ENCODE measurements at places on chromosomes 5 and 9.

- DNase-seq: no peak
Measured at GRCh38 chr9:79719021-79719420, 147.3 kb downstream of the TLE4 start.

- DNase-seq: no peak
Measured at GRCh38 chr5:22541037-22541436, 312.1 kb downstream of the CDH12 start.

DNA sequence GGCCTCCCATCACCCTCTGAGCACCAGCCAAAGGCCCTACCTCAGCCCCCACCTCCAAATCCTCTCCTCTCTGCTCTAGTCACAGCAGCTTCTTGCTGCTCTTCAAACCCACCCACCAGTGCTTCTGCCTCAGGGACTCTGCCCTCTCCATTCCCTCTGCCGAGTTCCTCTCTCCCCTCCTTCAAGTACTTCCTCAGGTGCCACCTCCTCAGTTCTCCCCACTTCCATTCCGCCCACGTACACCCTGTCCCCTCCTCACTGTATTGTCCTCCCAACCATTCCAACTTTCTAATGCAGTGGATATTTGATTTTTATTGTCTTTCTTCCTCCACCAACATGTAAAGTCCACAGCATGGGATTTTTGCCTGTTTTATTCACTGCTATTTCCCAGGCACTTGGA is 43.2 kb downstream of the C5orf15 start:
- no peak for DNase-seq

DNA sequence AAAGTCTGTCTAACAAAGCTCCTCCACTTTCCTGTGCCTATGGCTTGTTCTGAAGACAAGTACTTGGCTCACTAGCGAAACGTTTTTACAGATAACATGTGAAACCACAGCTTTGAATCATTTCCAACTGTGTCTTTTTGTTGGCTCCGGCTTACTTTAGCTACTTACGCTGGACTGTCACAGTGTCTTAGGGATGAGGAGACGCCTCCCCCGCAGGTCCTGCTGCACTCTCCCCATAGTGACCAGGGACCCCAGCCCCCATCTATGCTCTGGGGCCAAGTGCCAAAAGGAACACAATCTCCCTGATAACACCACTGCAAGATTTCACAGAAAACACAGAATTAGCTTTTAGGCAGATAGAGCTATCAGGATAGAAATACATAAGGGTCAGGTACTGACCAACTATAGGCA is 219.1 kb downstream of the ADAMTS6 start:
- no peak for DNase-seq

DNA sequence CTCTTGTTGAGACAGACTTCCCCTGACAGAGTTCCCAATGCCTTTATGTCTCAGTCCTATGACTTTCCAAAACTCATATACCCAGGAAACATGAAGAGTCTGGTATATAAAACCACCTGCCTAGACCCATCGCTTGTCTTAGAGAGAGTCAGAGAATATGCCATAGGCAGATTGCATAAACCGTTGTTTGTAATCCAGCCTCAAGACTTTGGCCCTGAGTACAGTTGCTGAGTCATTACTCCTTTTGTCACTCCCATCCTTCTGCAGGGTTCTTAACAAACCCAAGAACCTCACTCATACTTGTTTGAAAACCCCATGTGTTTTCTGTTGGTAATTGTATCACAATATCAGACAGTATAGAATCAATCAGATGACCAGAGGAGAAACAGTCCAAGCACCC is 616.3 kb downstream of the SLCO4C1 start:
- no peak for DNase-seq

GRCh38 chr9:110969971-110970386 is 68.3 kb downstream of the LPAR1 start:
- DNase-seq: no peak

Data from activated CD8-positive, alpha-beta memory T cell treated with anti-CD3 and anti-CD28 coated beads for 4 hours (primary cell).